ENCODE measurements at places on chromosomes 12 and 14.

DNA sequence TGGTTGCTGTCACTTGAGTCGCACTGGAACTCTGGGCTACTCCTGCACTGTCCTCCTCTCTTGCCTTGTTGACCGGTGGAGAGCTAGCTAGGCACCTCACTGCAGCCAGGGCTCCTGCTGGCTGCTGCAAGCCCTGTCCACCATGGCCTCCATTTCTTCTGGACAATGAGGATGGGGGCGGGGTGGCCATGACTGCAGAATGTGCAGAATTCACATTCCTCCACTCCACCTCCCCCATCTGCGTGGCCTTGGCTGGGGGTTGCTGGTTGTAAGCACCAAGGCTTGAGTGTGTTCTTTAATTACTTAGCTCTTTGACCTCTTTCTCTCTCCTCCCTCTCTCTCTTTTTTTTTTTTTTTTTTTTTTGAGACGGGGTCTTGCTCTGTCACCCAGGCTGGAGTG, 248.5 kb downstream of the PCNX1 start:
- DNase-seq: no peak

DNA sequence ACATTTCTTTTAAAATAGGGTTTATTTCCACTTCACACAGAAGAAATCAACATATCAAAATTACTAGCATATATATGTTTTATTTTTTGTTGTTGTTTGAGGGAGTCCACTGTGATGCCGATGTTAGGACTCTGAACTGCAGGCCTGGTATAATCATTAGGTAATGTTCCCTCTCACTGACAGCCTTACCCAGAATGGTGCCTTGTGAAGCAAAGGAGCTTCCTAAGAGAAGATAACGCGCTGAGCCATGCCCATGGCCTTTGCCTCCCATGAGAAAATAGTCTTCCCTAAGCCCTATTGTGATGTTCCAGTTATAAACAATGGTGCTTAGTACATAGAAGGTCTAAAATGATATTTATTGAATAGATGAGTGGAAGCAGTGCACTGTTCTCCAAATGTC, 12.0 kb downstream of the GNG2 start:
- no peak for DNase-seq

- no peak for DNase-seq
These were observed 95.8 kb upstream of the HMGA2 start for GRCh38 chr12:65728455-65728847.

GRCh38 chr14:74302152-74302628, 544 bp downstream of the ABCD4 start:
- DNase-seq: no peak

DNA sequence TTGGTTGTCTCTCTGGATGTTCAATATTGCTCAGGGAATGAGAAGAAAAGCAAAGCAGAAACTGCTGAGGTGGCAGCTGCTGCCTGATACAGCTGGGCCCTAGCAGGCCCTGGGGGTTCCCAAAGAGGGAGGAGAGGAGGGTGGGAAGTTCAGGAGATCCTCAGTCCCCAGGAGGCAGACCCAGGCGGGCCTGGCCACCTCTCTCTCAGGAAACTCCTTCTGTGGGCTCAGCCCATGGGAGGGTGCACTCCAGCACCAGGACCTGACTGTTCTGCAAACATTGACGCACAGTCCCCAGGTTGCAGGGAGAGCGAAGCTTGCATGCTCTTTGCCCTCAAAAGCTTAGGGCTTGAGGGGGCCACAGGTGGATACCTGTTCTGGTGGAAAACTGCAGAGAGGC, 29.6 kb downstream of the IRF2BPL start:
- DNase-seq: no peak

- DNase-seq: no peak
These were observed 157.6 kb downstream of the PRKCH start for GRCh38 chr14:61478971-61479473.

DNA sequence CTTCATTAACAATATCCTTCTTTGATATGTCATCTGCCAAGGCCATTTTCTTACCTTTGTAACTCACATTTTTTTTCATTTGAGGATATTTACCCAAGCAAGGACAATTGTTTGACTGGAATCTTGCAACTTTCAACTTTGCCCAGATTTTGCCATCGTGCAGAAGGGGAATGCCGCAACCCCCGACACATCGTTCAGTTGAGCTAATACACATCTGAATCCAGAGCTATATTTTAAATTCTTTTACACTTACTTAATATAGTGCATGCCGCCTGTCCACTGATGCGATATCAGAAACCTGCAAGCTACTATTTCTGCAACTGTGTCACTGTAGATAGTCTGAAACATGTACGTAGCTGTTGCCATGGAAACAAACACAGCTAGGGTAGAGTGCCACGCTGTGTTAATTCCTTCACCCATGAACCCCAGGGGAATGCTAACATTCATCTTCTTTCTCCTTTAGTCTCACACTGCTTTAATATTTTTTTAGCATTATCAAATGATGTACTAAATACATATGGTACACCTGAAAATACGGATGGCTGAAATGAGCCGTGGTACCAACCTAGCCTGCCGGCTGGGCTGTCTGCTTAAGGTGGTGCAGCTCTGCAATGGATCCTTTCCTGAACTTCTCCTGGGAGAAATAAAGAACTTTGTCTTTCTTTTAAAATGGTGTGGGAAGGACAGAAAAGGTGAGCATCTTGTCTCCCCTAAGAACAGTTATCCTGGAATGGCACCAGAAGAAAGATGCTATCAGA, 77.0 kb upstream of the FOXN3 start:
- DNase-seq: no peak

DNA sequence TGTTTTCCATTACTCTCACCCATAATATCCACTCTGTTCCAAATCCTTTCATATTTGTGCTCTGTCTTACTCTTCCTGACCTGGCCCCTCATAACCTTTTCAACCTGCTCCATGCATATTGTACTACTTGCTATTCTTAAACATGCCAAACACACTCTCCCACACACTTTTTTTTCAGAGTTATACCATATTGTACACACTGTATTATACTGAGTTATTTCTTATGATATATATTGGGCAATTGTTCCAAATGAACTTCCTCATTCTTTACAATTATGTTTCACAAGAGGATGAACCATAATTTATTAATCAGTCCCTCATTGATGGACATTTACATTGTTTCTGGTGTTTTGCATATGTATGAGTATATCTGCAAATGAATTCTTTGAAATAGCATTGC, 18.5 kb downstream of the ATL1 start:
- no peak for DNase-seq

DNA sequence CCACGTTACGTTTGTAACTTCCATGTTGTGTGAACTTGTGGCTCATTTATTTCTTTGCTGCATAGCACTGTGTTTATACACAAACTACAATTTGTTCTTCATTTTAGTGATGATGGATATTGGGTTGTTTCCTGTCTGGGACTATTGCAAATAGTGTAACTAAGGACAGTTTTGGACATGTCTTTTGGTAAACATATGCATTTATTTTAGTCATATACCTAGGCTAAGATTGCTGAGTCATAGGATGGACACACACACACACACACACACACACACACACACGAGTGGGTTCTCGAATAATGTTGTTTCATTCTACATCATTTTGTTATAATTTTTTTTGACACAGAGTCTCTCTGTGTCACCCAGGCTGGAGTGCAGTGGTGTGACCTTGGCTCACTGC, 123.5 kb upstream of the CAND1 start:
- no peak for DNase-seq

- DNase-seq: no peak
These were observed 237.1 kb downstream of the GXYLT1 start for GRCh38 chr12:41907550-41907949.

Measured in NCI-H187 (cell line).